Naive B cell (primary cell): ENCODE measurements at places on chromosomes 11 and 22.
A peak's percentile ranks its signal among the peaks of the same experiment; 100 is the strongest.

DNA sequence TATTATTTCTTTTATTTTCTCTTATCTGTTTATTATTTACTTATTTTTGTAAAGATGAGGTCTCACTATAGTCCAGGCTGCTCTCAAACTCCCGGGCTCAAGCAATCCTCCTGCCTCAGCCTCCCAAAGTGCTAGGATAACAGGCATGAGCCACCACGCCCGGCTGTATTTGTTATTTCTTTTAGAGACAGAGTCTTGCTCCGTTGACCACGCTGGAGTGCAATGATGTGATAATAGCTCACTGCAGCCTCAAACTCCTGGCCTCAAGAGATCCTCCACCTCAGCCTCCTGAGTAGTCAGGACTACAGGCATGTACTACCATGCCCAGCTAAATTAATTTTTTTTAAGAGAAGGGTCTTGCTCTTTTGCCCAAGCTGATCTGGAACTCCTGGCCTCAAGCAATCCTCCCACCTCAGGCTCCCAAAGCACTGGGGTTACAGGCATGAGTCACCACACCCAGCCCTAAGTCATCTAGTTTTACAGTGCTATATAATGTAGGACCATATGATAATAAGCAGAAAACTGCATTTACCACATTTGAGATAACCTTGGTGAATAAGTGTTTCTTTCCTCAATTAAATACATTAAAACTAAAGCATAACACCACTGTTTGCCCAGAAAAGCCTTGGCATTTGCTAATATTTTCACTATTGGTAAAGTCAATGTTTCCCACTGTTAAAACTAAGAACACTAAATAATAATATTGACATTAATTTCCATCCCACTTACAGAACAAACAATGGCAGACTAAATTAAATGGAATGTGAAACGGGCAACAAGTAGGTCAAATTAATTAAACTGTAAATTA is 127.5 kb downstream of the SIK3 start:
- no peak for DNase-seq

DNA sequence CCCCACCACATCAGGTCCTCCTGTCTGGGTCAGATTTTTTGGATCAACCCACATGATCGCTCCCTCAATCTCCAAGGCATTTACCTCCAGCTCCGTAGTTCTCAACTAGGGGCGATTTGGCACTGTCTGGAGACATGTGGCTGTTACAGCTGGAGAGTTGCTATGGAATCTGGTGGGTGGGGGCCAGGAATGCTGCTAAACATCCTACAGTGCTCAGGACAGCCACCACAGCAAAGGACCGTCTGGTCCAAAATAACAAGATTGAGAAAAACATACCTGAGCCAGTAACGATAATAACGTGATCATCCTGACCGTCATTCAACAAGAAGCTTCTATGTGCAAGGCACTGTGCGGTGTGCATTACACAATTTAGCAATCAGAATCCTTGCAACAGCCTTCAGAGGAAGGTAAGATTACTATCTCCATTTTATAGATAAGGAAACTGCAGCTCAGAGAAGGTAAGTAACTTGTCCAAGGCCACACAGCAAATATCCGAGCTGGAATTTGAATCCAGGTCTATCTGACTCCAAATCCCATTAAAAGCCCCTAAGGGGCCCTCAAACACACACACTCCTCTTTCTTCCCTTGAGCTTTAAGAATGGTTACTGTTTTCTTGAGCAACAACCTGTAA is 14.3 kb upstream of the CRY2 start:
- no peak for DNase-seq

DNA sequence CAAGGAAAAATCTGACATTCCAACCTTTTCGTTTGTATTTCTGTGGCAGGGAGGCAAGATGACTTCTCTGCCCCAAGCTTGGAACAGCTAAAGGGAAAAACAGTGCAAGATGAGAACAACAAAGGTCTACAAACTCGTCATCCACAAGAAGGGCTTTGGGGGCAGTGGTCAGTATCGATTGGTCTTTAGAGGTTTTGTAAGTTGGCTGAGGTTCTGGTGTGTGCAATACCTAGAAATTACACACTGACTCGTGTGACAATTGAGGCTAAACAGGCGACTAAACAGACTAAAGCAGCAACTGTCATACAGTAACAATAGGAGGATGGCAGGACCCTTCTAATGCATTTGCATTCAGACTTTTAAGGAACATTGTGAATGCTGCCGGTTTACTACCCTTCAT is 994 bp downstream of the DEPDC5 start:
- DNase-seq, result no peak

DNA sequence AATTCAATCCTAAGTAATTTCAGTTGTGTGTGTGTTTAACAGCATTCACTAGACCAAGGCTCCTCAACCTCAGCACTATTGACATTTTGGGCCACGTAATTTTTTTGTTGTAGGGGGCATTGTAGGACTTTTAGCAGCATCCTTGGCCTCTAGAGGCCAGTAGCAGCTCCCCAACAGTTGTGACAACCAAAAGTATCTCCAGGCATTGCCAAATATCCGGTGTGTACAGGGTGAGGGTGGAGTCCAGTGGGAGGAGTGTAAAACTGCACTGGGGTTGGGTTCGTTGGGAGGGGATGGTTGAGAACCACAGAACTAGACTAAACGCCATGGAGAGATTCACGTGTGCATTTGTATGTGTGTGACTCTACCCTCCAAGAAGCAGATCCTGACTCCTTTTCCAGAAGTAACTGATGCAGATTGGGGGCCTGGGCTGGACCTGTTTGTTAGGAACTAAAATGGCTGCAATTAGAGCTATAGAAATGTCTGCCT is 5.9 kb upstream of the PHF21A start:
- DNase-seq, result no peak

DNA sequence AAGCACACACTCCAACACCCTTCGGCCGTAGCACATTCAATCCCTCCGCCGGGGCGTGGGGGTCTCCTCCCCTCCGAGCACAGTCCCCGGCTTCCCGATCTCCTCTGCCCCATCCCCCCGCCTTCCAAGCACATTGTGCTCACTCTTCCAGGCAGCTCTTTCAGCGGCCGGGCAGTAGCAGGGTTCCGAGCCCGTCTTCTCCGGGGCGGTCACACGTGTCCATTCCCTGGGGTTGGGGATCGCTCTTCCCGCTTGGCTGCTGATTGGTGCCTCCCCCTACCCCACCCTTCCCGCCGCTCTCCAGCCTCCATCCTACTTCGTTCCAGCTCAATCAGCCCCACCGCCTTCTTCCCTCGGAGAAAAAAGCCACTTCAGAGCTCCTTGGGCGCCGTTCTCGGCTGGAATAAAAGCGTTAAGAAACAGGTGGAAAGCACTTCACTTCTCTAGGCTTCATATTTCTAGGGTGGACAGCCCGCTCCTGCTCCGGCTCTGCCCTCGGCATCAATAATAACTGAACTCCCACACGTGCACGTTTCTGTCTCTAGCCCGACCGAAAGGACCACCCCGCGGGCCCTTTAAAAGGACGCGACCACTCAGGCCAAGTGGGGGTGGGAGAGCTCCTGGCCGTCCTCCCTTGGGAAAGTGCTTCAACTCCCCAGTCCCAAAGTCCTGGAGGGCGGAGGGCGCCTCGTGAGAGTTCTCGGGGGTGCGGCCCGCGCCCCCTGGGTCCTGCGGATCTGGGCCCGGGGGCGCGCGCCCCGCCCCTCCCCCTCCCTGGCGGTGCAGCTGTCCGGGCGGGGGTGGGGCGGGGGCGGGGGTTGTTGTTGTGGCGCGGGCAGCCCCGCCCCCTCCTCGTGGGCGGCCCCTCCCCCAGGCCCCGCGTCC is 464 bp upstream of the CECR2 start:
- DNase-seq, result peak; percentile 35

DNA sequence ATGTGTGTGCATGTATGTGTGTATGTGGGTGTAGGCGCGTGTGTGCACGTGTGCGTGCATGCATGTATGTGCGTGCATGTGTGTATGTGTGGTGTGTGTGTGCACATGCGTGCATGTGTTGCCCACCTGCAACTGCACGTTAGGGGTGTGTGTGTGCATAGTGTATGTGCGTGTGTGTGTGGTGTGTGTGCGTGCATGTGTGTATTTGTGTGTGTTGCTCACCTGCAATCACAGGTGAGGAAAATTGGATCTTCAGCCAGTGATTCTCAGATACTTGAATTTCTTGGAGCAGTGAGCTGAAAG is 54.3 kb downstream of the ST14 start:
- DNase-seq, result no peak

- no peak for DNase-seq
Measured at GRCh38 chr11:117995472-117995871, 9.3 kb downstream of the IL10RA start.

- DNase-seq, result peak; percentile 42
Measured at GRCh38 chr22:40024201-40025061, 29.7 kb downstream of the FAM83F start.

- DNase-seq, result no peak
Measured at GRCh38 chr11:45461514-45461913, 175.4 kb upstream of the SYT13 start.

GRCh38 chr11:74751303-74751702 is 2.7 kb downstream of the RNF169 start:
- DNase-seq, result no peak

- DNase-seq, result no peak
Measured at GRCh38 chr11:2914455-2915195, 14.6 kb downstream of the PHLDA2 start.

DNA sequence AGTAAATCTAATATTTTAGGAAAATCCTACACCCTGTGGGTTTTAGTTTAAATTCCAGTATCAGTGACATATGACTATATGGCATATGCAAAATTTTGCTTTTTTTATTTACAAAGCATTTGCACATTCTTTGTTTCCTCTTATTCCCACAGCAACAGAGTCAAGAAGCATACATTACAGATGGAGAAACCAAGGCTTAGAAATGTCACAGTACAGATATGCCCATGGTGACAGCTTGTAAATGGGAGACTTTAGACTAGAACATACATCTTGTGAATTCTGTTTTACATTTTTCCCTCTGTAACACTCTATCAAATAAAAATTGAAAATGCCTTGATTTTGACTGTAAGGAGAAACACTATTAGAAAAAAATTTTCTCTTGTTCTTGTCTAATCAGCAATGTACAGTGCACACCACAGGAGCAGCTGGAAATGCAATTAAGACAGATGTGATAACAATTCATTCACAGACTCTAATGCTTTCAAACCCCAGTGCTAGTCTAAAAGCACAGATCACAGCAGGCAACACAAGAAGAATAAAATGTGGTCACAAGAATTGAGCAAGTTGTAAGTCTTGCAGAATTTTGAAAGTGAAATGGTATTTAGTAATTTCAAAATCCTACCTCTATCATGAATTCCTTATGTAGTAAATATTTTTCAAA is 375.9 kb downstream of the LUZP2 start:
- no peak for DNase-seq

- DNase-seq, result no peak
Measured at GRCh38 chr11:103497268-103497667, 388.0 kb downstream of the DYNC2H1 start.

DNA sequence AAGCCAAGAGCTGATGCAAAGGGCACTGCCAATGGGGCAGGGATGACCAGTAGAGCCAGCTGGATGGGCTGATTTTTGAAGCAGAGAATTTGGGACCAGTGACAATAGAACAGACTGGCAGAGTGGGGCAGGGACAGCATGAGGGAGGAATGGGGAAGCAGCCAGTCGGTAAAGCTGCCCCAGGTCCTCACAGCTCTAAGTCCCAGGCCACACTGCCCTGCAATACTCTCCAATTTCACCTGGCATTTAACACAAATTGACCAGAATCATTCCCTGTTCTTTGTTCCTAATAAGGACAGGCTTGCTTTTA is 186.9 kb downstream of the CTTN start:
- DNase-seq, result no peak

DNA sequence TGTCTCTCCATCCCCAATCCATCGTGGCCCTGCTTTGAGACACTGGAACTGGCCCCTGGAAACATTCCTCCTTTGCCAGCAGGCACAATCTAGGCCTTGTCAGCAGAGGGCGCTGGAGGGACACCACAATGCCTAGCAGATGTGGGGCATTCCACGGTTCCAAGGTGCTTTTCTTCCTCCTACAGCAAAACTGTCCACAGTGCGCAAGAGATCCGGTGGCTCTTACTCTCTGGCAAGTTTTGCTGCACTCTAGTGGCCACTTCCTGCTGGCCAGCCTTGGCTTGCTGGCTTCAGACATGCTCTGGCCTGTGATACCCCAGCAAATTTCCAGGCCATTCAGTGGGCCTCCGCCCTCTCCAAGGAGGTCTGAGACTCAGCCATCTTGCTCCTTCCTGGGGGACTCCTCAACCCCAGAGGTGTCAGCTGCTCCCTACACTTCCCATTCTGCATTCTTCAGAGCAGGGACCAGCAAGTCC is 17.1 kb upstream of the RBM4B start:
- peak; percentile 77 for DNase-seq

GRCh38 chr22:21623648-21623970 is 6.2 kb downstream of the YDJC start:
- no peak for DNase-seq

- no peak for DNase-seq
Measured at GRCh38 chr11:26909515-26909914, 84.4 kb upstream of the FIBIN start.

DNA sequence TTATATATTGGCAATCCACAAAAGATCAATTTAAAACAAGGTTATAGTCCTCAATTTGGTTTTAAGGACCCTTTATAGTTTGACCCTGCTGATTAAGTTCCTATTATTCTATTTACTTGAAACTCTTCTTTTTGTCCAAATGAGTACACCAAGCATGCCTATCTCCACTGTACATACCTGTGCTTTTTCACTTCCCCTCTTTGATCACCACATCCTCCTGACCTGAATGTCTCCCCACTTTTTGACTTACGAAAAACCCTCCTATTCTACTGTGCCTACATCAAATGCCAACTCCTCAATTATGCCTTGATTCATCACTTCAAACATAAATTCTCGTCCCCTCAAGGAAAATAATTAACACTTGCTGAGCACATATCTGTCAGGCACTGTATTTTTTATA is 113.5 kb downstream of the SOX6 start:
- no peak for DNase-seq

DNA sequence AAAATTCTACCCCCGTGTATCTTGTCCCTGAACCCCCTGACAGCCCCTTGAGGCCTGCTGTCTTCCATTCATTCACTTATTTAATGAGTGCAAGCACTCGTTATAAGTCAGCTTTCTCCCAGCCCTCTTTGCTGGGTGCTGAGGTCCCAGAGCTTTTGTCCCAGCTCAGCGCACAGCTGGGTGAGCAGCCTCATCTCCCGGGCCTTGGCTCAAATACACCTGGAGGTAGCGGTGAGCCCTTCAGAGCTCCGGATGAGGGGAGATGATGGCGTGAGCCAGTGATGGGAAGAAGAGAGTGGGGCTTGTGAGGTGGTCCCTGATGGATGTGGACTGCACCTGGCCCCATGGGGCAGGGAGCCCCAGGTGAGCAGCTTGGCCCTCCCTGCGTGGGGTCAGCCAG is 18.1 kb upstream of the ARHGAP8 start:
- no peak for DNase-seq

- no peak for DNase-seq
Measured at GRCh38 chr11:87039371-87039770, 1.6 kb downstream of the TMEM135 start.
